Fibroblast of skin of left quadriceps (primary cell): ENCODE measurements at places on chromosomes 3 and 15.

- no peak for DNase-seq
These were observed 104.3 kb downstream of the CPN2 start for GRCh38 chr3:194246709-194247349.

DNA sequence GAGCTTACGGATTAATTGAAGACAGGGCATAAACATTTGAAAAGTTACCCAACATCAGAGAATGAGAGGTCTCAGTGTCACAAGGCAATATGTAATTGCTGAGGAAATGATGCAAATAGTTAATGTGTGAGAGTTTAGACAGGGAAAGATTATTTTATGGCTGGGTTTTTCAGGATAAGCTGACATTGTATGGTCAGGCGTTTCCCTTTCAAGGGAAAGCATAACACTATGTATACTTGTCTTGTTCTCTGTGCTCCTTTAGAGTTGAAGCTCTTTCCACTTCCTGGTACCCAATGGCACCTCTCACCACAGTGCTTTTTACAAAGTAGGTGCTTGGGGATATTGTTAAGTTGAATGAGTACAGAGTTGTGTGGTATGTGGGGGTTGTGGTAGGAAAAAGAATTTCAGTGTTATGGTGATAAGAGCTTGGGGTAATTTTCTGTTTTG, 19.9 kb downstream of the IQGAP1 start:
- DNase-seq = no peak

DNA sequence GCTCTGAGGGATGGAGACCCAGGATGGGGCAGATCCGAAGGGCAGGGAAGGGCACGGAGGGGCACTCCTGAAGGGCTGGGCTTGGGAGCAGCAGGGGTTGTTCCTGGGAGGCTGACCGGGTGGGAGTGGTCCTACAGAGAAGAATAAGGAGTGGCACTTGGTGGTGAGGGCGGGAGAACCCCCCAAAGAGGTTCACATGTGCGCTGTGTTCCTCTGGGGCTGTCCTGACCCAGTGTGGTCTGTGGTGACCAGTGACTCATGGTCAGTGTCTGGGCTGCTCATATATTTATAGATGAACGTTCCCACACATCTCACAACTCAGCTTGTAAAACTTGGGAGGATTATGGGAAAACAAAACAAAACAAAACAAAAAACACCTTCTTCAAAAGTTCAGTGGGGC, 10.0 kb downstream of the TRPM1 start:
- no peak for DNase-seq

- no peak for DNase-seq
These were observed 223.2 kb upstream of the THBS1 start for GRCh38 chr15:39357480-39358268.

- no peak for DNase-seq
These were observed 12.6 kb downstream of the OSBPL11 start for GRCh38 chr3:125582707-125583106.

GRCh38 chr15:60703207-60703933, 224.4 kb upstream of the ICE2 start:
- no peak for DNase-seq

GRCh38 chr3:58962040-58962651, 87.7 kb downstream of the CFAP20DC start:
- peak; percentile 31 for DNase-seq

DNA sequence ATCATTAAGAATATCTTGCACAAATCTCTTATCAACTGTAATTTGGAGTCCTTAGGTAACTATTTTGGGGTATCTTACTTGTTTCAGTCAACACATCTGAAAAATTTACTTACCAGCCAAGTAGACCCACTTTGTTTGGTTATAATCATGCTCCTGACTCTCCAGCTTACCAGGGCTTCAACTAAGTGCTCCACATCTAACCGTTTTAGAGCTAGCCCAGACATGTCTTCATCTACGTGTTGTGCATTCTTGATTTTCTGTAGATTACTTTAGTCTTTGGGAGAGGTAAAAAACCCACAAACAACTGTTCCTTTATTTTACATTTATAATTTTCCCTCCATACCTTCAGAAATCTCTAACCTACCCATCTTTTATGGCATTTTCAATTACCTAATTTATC, 17.2 kb downstream of the EAF2 start:
- no peak for DNase-seq

GRCh38 chr3:148697306-148698189, at the start of gene AGTR1:
AGTR1 (plus strand) TSS chr3:148697903; CDS start chr3:148741036, 43,133 bp downstream.
- DNase-seq = peak; percentile 67

- no peak for DNase-seq
These were observed 170.4 kb downstream of the ZMAT3 start for GRCh38 chr3:178901204-178901603.

- no peak for DNase-seq
These were observed 47.1 kb downstream of the RYR3 start for GRCh38 chr15:33357845-33358244.

- no peak for DNase-seq
These were observed 12.7 kb upstream of the TSPAN3 start for GRCh38 chr15:77083381-77084160.

DNA sequence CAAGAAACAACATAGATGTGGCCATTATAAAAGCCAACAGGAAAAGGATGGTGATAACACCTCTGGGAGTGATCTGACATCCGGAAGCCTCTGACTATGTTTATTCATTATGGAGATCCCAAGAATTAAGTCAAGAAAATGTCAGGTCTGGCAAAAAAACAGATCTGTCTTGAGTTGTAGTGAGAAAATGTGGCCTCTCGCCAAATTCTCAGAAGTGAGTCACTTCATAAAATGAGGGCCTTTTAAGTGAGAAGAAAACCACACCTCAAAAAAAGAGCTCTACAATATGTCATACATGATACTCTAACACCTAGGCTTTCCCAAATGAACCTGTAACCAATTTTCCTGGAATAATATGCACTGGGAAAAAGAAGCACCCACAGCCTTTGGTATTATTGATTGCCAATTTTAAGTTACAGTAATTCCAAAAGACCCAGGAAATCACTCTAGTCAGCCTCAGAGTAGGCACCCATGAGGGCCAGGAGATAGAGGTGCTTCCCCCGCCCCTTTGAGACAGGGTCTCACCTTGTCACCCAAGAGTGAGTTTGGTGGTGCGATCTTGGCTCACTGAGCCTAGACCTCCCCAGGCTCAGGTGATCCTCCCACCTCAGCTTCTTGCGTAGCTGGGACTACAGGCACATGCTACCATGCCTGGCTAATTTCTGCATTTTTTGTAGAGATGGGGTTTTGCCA, 38.0 kb downstream of the CCR3 start:
- DNase-seq = no peak

GRCh38 chr3:9630550-9631139, 18.7 kb upstream of the MTMR14 start:
- DNase-seq = no peak

GRCh38 chr15:72451224-72451623, 22.9 kb upstream of the ARIH1 start:
- no peak for DNase-seq

GRCh38 chr3:112735926-112736325, 95.0 kb upstream of the CCDC80 start:
- DNase-seq = no peak

- DNase-seq = no peak
These were observed 16.7 kb upstream of the EIF1B start for GRCh38 chr3:40292637-40293349.

GRCh38 chr3:133256787-133257483, 142.9 kb upstream of the BFSP2 start:
- no peak for DNase-seq

DNA sequence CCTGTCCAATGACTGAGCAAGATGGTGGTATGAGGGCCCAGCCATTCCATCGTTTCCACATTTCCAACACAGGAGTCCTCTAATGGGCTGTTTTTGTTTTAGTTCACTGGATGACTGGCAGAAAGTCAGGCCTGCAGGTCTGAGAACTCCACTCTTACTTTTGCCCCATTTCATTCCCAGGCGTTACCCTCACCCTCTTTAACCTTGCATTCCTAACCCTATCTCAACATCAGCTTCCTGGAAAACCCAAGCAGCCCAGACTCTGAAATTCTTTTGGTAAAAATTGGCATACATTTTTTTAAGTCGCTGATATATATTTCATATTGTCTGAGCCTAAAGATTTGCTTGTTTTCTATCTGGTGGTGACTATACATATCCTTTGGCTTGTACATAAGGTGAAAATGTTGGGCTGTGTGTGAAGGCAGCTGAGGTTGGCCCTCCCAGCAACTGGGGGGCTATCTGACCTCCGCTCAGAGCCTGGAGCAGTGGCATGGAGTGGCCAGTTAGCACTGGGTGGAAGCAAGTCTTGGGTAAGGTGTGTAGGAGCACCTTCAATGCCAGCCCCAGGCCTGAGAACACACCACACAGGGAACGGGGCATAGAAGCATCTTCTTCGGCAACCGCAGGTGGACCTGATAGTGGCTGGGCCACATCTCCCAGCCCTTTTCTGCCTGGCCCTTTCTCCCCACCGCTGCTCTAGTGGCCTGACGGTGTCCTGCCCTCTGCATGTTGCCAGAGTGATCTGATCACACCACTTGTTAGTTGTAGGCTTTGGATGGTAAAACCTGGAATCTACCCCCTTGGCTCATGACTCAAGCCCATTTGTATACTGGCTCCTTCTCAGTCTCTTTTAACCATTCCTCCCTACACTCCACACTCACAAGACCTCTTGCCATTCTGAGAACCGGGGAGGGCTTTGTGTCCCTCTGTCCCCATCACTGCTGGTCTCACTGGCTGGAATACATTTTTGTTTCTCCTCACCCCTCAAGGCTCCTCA, 50.0 kb downstream of the AMOTL2 start:
- no peak for DNase-seq

GRCh38 chr3:133123636-133124035, 85.4 kb downstream of the TMEM108 start:
- DNase-seq = no peak

DNA sequence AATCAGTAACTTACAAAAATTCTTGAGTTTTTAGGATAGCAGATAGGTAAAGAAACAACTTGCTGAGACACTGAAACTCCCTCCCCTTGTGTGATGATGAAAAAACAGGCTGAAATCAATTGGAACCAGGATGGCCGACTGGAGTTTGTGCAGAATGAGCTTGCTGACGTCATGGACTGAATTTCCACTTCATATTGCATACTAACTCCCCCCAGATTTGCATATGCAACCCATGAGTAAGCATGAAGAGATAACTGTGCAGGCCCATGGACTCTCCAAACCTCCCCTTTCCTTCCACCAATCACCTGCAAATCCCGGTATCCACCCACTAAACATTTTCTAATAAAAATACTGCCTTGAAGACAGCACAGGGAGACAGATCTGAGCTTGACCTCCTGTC, 82.0 kb upstream of the SCN5A start:
- DNase-seq = no peak

DNA sequence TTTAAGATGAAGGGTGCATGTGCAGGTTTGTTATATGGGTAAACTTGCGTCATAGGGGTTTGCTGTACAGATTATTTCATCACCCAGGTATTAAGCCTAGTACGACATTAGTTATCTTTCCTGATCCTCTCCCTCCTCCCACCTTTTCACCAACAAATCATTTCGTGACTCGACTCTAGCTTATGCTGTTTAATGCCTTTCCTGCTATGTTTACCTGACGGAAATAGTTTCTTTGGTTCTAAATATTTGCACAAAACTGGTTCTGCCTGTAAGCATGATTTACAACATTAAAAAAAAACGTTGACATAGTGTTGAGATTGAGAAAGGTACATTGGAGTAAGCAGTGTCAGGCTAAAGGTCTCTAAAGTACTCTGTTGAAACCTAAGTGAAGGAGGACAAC, 2.4 kb downstream of the GNL3 start:
- DNase-seq = no peak

DNA sequence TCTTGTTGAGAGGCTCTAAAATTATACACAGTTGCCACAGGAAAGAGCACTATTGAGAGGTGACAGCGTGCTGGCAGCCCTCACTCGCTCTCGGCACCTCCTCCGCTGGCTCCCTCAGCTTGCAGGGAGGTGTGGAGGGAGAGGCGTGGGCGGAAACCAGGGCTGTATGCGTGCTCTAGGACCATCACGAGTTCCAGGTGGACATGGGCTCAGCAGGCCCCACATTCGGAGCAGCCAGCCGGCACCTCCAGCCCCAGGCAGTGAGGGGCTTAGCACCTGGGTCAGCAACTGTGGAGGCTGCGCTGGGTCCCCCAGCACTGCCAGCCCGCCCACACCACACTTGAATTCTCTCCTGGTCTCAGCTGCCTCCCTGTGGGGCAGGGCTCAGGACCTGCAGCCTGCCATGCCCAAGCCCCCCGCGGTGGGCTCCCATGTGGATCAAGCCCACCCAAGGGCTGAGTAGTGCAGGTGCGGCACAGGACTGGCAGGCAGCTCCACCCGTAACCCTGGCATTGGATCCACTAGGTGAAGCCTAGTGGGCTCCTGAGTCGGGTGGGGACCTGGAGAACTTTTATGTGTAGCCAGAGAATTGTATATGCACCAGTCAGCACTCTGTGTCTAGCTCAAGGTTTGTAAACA, 460.6 kb upstream of the ALCAM start:
- no peak for DNase-seq

GRCh38 chr3:138327831-138328230, 1.8 kb downstream of the NME9 start:
- DNase-seq = no peak

GRCh38 chr3:96977671-96978070, 163.3 kb downstream of the EPHA6 start:
- DNase-seq = no peak

GRCh38 chr3:196941729-196942225, 551 bp downstream of the NCBP2 start:
- DNase-seq = peak; percentile 10

DNA sequence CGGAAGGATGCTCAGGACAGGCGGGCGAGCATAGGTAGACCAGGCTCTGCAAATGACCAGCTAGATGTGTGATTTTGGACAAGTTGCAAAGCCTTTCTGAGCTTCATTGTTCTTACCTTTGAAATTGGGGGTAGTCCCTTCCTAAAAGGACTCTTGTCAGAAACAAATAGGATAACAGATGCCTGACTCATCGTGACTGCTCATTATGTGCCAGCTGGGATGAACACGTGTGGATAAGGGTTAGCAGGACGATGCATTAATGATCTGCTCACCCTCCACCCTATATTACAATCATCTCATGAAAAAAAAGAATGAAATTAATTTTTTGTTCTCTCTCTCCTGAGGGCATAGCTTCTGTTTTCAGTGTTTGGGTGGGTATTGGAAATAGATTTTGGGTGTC, 223.4 kb downstream of the NR2F2 start:
- no peak for DNase-seq

DNA sequence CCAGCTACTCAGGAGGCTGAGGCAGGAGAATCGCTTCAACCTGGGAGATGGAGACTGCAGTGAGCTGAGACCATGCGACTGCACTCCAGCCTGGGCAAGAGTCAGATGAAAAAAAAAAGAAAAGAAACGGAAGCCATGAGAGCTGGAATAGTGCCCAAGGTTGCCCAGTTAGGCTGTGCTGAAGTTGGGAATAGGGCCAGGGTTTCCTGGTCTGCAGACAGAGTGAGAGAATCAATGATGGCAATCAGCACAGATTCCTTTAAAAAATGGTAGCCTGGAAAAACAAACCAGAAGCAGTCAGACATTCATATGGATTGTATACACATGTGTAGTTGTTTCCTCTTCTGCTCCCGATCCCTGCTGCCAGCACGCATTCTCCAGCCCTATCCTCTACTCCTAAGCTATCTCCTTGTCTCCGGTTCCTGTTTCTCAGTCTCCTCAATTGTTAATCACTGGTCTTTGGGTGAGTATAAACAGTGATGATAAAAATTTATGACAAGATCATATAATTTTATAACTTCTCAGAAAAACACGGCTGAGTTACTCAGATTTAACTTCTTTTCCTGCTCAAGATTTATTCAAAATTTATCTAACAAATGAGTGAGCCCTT, 316.2 kb upstream of the UMPS start:
- no peak for DNase-seq
